ENCODE measurements at places on chromosomes 1 and 21.

- DNase-seq: no peak
These were observed 49.8 kb downstream of the GREM2 start for GRCh38 chr1:240562111-240562590.

DNA sequence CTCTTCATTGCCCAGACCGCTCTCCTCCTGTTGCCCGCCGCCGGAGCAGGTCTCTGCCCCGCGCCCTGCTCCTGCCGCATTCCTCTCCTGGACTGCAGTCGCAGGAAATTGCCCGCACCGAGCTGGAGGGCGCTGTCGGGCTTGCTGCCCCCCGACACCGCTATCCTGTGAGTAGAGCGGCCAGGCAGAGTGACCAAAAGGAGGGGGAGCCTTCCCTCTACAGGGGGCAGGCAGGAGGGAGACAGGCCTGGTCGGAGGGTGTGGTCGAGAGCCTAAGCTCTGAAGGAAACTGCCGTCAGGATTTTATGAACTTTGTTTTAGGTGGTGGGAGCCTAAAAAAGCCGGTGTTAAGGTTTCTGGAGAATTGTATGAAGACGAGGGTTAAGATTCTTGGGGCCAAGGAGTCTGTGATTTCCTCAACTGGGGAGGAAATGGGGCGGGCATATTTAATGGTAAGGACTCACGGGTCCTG, 517 bp downstream of the LRIG2 start:
- DNase-seq: no peak

GRCh38 chr1:211885747-211886522, 55.4 kb upstream of the LPGAT1 start:
- DNase-seq: no peak

DNA sequence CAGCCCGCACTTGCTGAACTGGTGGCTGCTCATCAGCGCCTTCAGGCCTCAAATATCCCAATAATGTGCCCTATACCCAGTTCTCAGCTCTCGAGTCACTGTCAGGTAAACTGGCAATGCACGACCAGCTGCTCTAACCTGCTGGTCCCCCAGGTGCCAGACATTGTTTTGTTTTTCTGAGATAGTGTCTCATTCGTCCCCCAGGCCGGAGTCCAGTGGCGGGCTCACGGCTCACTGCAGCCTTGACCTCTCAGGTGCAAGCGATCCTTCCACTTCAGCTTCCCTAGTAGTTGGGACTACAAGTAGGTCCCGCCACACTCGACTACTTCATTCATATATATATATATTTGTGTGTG, 1.0 kb upstream of the NADK start:
- no peak for DNase-seq

- DNase-seq: no peak
These were observed 27.7 kb downstream of the VASH2 start for GRCh38 chr1:212977781-212978645.

DNA sequence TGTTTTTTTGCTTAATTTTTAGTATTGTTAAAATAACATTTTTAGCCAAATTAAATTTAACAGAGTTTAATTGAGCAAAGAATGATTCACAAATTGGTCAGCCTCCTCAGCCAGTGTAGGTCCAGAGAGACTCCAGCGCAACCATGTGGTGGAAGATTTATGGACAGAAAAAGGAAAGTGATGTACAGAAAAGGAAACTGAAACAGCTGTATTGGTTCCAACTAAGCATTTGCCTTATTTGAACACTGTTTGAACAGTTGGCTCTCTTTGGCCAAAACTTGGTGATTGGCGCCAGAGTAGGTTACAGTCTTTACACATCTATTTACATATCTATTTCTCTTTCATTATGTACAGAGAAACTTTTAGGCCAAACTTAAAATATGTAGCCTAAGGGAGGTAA, 19.4 kb downstream of the RPS6KC1 start:
- no peak for DNase-seq

GRCh38 chr1:160114085-160114484, 1.5 kb upstream of the ATP1A2 start:
- DNase-seq: no peak

- peak; percentile 53 for DNase-seq
These were observed 21.9 kb upstream of the PIK3CD start for GRCh38 chr1:9629445-9630201.

DNA sequence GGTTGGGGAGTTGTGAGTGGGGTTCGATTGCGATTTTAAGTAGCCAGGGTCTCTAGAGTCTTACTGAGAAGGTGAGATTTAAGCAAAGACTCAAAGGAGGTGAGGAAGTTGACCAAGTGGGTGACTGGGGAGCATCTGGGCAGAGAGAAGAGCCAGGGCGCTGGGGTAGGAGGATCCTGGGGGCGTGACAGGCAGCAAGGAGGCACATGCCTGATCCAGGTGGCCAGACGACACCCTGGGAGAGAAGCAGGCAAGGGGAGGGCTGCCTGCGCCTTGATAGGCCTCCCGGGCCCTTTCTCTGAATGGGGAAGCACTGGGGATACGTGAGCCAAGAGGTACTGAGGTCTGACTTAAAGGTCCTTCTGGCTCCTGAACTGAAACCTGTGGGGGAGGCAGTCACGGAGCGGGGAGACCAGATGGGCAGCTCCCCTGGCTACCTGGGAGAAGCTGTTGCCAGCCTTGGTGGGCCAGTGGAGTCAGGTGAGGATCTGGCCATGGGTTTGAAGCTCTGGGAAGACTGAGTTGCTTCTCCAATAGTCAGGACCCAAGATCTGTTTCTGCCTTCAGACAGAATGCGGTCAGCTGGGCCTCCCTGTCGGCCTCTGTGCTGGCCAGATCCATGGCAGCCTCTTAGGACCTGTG, 5.4 kb downstream of the ZBTB48 start:
- no peak for DNase-seq
